ENCODE measurements at places on chromosomes 3 and 15.

DNA sequence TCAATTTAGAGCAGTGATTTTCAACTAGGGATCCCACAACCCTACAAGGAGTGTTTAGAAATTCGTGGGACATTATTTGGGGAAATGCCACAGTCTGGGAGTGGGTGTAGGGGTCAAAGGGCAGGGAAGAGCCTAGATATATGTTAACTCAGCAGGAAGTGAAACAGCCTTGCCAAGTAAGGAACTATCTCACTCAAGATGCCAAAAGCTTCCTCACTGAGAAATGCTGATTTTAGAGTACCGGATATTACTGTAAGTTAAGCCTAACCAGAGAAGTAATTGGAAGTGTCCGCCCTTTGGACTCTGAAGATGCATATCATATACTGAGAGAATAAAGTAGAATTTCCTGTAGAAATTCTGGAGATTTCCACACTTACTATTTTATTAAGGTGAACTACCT lies 158.6 kb downstream of the BBX start:
- no peak for DNase-seq

- DNase-seq: no peak
These were observed 1166.9 kb downstream of the ZPLD1 start for GRCh38 chr3:103601666-103602065.

GRCh38 chr3:144165482-144165881 lies 193.9 kb downstream of the DIPK2A start:
- no peak for DNase-seq

- DNase-seq: no peak
These were observed 31.9 kb upstream of the THSD4 start for GRCh38 chr15:71083349-71083748.

GRCh38 chr3:196177567-196177966 lies 33.6 kb downstream of the ZDHHC19 start:
- no peak for DNase-seq

- DNase-seq: no peak
These were observed 30.3 kb upstream of the CTNNB1 start for GRCh38 chr3:41169023-41169422.

GRCh38 chr3:4695846-4696245 lies 202.7 kb downstream of the ITPR1 start:
- DNase-seq: no peak

DNA sequence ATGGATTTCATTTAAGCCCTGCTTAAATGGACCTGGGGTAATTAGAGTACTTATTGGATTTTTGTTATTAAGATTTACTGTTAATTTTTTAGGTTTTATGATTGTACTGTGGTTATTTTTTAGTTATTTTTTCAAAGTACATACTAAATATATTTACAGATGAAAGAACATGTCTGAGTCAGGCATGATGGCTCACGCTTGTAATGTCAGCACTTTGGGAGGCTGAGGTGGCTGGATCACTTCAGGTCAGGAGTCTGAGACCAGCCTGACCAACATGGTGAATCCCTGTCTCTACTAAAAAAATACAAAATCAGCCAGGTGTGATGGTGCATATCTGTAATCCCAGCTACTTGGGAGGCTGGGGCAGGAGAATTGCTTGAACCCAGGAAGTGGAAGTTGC lies 16.2 kb upstream of the RPL24 start:
- no peak for DNase-seq

- no peak for DNase-seq
These were observed 164.3 kb upstream of the LPP start for GRCh38 chr3:187989575-187990153.

GRCh38 chr15:39580485-39581241 lies at the start of gene THBS1:
TSS of gene THBS1 (plus strand) at chr15:39581079. CDS start at chr15:39581858, 779 bp downstream.
- DNase-seq: peak; percentile 42

DNA sequence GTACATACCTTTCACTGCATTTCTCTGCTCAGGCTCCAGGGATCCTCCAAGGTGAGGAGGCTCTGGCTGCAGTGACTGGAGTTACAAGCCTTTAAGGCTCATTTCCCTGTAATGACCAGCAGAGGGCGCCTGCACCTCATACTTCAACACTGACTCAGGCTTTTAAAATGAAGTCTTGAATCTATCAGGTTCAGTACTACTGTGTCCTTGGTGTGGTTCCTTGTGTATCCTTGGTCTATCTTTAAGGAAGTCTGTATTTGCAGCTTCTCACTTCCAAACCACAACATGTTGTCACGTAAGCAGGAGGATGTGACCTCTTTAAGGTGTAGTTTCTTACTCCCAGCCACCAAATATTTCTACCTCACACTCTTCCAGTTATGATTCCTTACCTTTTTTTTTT lies 122.5 kb upstream of the ZBED2 start:
- DNase-seq: peak; percentile 35

All from activated T-cell treated with anti-CD3 and anti-CD28 coated beads for 48 hours (primary cell).